ENCODE measurements at places on chromosomes 5 and 9.

GRCh38 chr9:100307080-100307479, 45.7 kb downstream of the TEX10 start:
- DNase-seq, result no peak

DNA sequence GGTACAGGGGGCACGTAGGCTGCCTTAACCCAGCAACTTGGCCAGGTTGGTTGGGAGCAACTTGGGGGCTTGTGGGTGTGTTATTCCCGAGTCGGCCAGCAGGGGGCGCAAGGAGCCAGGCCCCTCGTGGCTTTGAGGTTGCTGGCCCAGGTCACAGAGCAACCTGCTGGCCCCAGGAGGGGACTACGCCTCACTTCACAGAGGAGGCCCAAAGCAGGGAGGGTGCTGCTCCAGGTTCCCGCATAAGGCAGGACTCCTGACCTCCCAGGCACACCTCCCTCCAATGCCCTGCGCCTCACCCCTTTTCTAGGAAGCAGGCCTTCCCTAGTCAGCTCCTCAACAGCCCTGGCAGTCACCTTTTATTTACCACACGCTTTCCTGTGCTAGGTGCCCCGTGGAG, 18.1 kb downstream of the KYAT1 start:
- peak; percentile 84 for DNase-seq

- DNase-seq, result no peak
These were observed 32.4 kb downstream of the C9 start for GRCh38 chr5:39331861-39332381.

DNA sequence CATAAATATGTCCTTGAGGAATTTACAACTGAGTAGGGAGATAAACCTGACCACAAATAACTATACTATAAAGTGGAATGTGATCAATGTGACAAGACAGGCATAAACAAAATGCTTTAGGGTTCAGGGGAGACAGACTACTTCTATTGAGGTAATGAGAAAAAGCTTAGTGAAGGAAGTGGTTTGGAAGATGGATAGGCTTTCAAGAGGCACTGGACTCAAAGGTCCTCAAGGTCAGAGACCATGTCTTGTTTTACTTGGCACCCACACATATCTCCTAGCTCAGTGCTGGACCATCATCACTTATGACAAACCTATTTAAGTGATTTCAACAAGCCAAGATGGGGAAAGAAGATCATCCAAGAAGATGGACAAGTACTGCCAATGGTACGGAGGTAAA, 257.8 kb downstream of the BNC2 start:
- DNase-seq, result no peak
